Heart left ventricle (tissue), 16 donors: ENCODE measurements at places on chromosomes 16 and 17. TPM values are rescaled to one million over a fixed set of nuclear protein-coding genes. Genes with fewer than 3 reads are reported as not detected.

NOS2 gene
- polyA plus RNA-seq, result 0.10 TPM

FZD2 gene
- 3.2 TPM for polyA plus RNA-seq

SSTR5 gene
- 0.22 TPM for polyA plus RNA-seq

IL21R gene
- polyA plus RNA-seq, result 0.04 TPM

GIT1 gene
- 23.0 TPM for polyA plus RNA-seq

KCNAB3 gene
- 0.22 TPM for polyA plus RNA-seq

CHST5 gene
- polyA plus RNA-seq, result 0.18 TPM

TMEM235 gene
- not detected for polyA plus RNA-seq

NTN3 gene
- not detected for polyA plus RNA-seq

ZP2 gene
- not detected for polyA plus RNA-seq

FAM171A2 gene
- 0.42 TPM for polyA plus RNA-seq

CLEC19A gene
- polyA plus RNA-seq, result not detected
